ENCODE measurements at places on chromosomes 3 and 15.

DNA sequence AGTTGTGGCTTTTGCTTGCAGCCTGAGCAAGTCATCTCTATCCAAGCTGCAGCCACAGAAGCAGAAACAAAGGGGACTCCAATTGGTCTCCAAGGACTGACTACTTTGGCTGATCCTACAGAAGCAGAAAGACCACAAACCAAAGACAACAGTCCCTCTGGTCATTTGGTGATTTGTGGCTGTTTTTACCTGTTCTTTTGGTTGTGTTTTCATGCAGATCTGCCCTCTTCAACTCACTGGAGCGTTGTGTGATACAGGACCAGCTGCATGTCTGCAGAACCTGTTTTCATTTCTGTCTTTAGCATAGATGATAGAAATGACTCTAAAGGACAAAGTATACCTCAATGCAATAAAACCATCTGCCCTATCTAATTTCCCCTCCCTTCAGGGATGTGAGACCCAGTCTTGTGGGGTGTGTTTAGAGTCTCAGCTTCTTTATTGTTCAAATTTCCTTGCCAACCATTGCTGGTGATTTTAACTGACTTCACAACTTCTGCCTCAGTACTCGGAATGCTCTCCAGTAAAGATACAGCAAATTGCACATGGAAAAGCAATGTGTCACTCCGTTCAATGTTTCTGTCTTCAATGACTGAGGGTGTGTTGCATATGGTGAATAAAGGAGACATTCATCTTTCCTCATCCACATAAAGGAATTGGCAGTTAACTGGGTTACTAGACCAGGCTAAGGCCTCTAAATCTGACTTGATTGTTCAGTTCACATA lies 48.9 kb upstream of the SLC7A14 start:
- DNase-seq, result no peak

DNA sequence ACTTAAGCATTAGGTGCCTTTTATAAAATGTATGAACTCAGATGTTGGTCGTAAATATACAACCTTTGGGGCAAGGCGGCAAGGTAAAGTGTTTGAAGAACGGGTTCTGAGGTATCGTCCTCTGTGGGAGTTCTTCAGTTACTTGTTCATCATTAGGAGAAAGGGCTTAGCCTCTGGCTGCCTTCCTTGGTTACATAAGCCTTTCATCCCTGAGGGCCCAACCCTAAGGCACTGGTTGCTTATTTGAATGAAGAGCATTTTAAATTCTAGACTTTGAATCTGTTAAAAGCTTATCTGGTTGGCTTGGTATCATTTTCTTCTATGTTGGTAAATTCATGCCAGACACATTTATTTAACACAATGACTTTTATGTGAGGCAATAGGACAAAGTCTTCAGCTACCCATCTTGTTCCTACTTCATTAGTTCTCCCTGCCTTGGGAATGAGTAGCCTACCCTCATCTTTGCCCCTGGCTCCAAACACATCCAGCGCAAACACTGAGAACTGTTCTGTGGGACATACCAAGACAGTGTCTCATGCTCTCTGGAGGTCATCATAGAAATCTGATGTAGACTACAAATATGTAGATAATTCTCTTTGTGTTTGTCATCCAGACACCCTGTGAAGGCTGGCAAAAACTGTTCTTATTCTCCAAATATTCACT lies 12.4 kb upstream of the CCDC80 start:
- DNase-seq, result no peak

- DNase-seq, result no peak
These were observed 431.1 kb downstream of the WDR72 start for GRCh38 chr15:53328341-53328740.

GRCh38 chr15:66097151-66098021 lies 156.2 kb downstream of the MEGF11 start:
- no peak for DNase-seq

- no peak for DNase-seq
These were observed 29.4 kb upstream of the ACAD9 start for GRCh38 chr3:128849911-128850455.

DNA sequence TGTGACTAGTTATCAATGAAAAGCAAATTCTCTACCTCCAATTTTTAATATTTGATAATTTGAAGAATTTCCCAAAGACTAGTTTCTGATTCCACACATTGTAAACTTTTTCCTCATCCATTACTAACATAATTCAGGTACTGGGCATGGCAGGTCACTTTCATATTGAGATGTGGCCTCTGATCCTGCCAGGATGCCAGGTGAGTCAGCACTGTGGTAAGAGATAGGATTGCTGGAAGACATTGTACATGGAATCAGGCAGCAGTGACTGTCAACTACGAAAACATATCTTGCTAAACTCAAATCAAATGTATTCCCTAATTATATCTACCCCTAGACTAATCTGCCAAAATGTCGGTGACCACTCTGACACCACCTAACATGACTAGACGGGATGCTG lies 33.2 kb upstream of the POU1F1 start:
- DNase-seq, result no peak

DNA sequence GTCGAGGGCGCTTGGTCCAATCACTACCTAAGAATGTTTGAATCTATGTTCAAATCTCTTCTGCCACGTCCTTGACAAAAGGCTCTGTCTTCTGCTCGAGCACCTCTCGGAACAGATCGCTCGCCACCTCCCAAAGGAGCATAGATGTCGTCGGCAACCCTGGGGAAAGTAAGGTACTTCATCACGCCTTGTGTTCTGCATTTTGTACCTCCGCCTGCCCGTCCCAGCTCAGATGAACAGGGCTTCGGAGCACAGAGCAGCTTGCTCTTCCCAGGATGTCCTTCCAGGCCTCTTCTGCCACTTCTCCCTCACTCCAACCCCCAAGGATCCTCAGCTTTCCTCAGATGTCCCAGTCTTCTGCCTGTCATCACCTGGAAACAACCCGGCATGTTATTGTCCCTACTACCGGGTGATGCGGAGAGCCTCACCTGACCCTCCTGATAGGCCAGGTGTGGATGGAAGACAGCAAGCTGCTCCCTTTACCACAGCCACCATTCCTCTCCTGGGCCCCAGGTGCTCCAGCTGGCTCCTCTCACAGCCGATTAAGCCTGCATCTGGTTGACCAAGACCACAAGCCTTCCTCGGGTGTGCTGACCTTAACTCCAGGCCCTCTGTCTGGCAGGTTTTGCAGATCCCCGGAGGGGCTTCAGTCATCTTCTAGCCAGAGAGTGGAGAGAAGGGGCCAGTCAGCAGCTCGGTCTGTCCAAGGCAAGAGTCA lies 270.5 kb downstream of the FAM43A start:
- DNase-seq, result no peak

Measured in cortex of kidney (tissue), 1 donor.